ENCODE measurements at places on chromosomes 5 and 9. TPM values are rescaled to one million over a fixed set of nuclear protein-coding genes. Genes with fewer than 3 reads are reported as not detected.

Gene NPR3
- 9.9 TPM for total RNA-seq

DNA sequence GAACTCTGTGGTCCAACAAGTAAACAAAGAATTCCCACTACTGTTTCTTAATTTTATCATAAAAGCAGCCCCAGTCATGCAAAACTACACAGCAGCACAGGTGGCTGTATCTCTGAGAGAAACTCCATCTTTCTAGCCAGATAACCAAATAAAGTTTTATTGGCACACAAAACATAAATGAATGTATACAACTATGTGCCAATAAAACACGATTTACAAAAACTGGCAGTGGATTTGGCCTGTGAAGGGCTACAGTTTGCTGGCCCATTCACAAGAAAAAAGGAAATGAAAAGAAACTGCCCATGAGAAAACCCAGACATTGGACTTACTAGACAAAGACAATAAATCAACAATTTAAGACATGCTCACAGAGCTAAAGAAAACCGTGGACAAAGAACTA is 10.6 kb downstream of the FBXL17 start:
- no peak overlapping the region for H3K4me3 ChIP-seq
- H3K36me3 ChIP-seq = no peaks in the 10 kb centered on the region
- no peak overlapping the region for H3K27ac ChIP-seq
- H3K4me1 ChIP-seq = no peaks in the 10 kb centered on the region
- no peak for DNase-seq
- H3K27me3 ChIP-seq = no peaks in the 10 kb centered on the region

- peaks cover 4% of the 10 kb centered on the region for H3K4me1 ChIP-seq
- H3K27ac ChIP-seq = no peak overlapping the region
- H3K36me3 ChIP-seq = no peaks in the 10 kb centered on the region
- no peak overlapping the region for H3K4me3 ChIP-seq
- no peaks in the 10 kb centered on the region for H3K27me3 ChIP-seq
These were observed 634.8 kb upstream of the FAM174A start for GRCh38 chr5:99900302-99900852.

Gene GFRA3
- not detected for total RNA-seq

Measured in SJSA1 (cell line).